Stimulated activated CD8-positive, alpha-beta memory T cell treated with anti-CD3 and anti-CD28 coated beads, Interleukin-2, amount 100 ng/mL, for 1 hour (primary cell): ENCODE measurements at places on chromosomes 2 and 18.

DNA sequence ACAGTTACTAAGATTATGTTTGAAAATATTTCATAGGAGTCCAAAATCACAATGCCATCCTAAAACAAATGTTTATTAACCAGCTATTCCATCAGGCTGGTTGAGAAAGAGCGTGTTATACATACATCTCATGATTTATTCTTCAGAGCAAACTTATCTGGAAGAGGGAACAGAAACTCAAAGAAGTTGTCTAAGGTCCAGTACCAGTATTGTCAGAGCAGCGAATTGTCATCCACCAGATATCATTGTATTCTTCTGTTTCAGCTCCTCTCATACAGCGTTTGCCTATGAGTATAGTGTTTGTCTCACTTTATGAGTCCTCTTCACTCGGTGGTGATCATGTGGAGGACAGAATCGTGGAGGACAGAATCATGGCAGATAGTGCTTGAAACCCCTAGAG, 238.2 kb downstream of the OSR1 start:
- DNase-seq, result no peak

GRCh38 chr2:236499691-236500578, 69.7 kb upstream of the ACKR3 start:
- DNase-seq, result no peak

GRCh38 chr2:147214914-147215313, 629.9 kb upstream of the ACVR2A start:
- no peak for DNase-seq

- no peak for DNase-seq
Observed at GRCh38 chr2:39409697-39410389, 27.2 kb downstream of the MAP4K3 start.

DNA sequence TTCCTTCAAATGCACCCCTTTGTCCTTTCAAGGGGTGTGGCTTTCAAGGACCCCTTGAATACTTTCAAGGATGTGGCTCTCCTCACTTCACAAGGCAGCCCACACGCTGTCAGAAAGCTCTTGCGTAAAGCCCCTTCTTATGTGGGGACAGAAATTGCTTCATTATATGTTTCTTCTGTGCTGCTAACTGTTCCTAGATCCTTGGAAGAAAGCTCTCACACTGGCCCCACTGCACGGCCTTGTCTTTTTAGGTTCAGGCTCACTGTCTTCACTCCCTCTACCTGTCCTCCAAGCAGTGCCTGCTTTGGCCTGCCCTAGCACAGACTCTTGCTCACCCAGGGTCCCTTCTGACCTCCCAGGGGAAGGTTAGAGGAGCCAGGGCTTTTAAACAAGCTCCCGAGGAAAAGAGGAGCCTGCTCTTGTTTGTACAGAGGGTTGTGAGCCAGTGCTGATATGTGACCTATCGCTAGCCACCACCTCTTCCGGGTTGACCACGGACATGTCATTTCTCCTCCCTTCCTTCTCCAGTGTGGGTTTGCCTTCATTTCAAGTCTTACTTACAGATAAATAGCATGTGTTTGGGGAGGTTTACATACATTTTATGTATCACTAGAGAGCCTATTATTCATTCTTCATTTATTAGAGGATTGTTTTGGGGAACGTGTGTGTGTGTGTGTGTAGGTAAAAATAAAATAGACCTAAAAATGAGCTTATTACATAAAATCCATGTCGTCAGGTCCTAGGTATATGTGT, 94.7 kb downstream of the RTN4 start:
- DNase-seq, result no peak

GRCh38 chr2:163157411-163157810, 318.8 kb upstream of the KCNH7 start:
- DNase-seq, result no peak

DNA sequence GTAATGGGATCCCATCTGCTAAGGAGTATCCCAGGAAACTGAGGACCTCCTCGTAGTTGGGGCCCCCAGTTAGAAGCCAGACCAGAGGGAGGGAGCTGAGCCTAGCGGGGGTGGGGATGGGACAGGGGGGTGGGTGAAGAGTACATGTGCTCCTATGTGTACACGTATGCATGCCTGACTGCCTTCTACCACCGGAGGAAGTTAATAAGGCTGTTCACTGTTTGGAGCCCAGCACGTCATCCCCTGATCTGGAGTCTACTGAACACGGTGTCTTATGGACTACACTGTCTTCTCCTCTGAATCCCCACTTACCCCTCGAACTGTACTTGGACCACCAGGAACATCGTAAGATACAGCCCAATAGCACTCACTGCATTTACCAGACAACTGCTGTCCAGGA, 68.5 kb downstream of the SFXN5 start:
- DNase-seq, result no peak

DNA sequence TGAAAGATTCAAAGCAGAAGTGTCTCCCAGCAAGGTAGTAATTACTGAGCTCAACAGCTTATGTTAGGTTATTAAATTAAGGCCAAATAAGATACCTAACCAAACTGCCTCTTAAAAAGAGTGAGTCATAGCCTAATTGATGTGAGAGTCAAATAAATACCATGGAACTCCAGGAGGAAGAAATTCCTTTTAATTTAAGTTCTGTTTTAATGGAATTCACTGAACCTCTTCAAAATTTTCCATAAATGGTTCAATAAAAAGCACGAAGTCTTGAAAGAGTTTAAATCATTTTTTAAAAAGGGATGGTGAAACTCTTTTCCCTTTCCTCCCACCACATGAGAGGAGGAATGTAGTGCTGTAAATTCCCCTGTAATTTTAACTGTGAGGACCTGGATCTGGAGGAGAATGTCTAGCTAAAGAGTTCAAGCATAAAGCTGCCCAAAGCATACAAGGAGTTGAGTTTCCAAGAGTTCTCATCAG, 180.8 kb upstream of the MMADHC start:
- no peak for DNase-seq

GRCh38 chr2:57758686-57759085, 287.9 kb upstream of the VRK2 start:
- DNase-seq, result no peak

DNA sequence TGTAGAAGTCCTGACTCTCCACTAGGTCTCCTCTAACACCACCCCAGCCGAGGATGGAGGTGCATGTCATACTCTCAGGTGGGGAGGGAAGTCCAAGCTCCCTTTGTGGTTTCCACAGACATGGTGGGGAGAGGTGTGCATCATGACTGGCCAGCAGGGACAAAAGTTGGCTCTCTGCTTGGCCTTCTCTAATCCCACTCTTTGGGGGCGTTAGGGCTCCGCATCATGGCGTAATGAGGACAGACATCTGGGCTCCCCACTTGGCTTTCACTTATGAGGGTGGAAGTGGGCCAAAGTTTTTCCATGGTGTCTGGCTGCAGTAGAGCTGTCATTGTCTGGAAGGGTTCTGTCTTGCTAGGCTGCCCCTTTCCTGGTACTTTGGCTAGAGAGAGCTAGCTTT, 80.7 kb upstream of the DAPL1 start:
- DNase-seq, result no peak

GRCh38 chr2:204261846-204262245, 283.4 kb upstream of the PARD3B start:
- DNase-seq, result no peak

DNA sequence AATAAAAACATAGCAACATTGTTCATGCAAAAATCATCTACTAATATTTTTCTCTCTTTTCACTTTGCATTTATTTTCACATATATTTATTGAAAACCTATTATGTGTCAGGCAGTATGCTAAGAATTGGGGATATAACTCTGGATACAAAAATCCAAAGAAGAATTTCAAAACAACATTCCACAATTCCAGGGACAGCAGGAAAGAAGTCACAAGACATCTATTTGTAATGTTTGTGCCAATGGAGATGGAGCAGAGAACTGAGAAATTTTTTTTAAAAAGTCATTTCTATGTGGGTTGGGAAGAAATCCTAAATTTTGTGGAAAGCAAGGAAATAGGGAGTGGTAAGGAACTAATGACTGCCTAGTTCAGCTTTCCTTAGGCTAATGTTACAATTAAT, 128.6 kb upstream of the TLK1 start:
- DNase-seq, result no peak

- DNase-seq, result no peak
Observed at GRCh38 chr2:10877651-10878111, 34.1 kb upstream of the KCNF1 start.

DNA sequence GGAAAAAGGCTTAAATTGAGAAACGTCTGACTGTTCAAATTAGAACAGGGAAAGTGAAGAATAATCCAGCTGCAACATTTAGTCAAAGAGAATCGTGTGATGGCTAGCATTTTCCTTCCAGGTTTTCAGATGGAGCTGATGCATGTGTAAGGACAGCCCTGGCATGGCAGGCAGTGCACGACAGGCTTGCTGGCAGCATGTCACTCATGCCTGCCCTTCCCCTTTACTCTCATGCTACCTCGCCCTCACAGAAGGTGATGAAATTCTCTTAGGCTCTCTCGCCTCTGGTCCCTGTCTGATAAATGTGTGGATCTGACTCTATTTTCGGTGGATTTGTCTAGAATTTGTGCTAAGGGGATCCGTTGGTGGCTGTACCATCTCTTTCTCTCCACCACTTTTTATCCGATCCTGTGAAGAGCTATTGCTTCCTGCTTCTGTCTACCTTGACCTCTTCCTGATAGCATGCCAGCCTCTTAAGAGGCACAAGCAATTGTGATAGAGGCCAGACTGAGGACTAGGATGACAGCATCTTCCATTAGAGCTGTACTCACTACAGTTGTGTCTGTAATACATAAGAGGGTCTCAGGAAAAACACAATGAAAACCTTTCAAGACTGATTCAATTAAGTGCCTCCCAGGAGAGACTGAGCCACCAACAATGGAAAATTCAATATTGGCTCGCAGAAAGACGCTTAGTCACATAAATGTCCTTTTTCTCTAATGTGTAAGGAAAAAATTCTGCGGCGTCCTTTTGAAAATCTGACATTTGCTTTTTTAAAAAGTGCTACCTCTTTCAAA, 65.6 kb upstream of the NOSTRIN start:
- no peak for DNase-seq

GRCh38 chr2:129465045-129465444, 514.4 kb upstream of the RAB6C start:
- DNase-seq, result no peak

DNA sequence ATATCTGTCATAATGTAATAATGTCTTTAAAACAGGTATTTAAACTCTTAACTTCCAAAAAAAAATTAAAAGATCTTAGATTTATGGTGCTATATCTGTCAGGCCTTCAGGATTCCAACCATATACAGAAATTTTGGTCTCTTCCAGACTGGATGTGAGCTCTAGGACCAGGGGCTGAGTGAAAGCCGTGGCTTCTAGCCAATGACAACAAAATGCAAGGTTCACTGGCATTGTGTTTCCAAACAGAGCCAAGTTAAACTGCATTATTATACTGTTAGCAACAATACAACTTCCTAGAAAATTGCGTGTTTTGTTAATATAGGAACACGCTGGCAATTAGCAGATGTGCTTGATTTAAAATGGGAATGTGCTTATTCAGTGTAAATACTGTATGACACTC, 809.8 kb upstream of the SOX11 start:
- DNase-seq, result no peak

DNA sequence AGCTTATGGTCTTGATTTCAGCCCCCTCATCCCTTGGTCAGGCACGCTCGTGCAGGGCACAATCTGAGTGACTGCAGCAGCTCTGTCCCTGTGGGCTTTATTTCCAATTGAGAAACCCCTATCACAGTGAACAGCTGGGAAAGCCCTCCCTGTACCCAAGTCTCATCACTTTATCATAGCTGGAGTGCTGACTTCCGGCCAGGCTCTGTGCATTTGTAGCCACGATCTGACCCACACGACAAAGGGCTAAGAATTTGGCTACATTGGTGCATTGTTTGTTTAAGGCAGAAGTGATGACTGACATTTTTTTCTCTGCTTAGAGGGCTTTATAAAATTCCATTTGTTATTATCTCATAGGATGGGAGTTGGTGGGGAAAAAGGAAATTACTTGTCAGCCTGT, 184.4 kb downstream of the KCNS3 start:
- no peak for DNase-seq

DNA sequence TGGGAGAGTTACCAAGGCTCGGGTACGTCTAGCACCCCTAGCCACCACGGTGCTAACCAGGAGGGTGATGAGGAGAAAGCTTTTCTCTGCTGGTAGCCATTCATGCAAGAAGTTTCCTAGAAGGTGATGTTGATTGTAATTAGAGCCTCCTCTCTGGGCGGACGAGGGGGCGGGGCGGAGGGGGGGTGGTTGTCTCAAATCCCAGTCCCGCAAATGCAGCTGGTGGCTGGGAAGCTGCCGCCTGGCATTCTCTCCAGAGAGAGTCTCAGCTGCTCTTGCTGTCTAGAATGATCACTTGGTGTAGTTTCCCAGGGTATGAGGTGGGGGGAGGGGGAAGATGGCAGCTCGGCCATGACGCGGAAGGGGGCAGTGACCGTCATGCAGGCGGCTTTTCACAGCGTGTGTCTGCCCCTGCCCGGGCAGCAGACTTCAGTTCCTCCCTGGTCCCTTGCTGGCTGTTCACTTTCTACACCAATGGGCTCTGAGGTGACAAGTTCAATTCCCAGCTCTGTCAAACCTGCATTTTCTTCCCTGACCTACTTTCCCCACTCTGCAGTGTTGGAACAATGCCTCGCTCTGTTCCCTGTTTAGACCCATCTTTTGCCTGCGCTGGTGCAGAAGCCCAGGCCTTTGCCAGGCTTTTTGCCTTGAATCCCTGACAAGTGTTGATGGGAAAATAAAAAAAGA, 61.5 kb upstream of the KLF7 start:
- no peak for DNase-seq
